ENCODE measurements at places on chromosomes 1 and 21. TPM values are rescaled to one million over a fixed set of nuclear protein-coding genes. Genes with fewer than 3 reads are reported as not detected.

Gene PRKCZ
- 16.2 TPM for total RNA-seq

DNA sequence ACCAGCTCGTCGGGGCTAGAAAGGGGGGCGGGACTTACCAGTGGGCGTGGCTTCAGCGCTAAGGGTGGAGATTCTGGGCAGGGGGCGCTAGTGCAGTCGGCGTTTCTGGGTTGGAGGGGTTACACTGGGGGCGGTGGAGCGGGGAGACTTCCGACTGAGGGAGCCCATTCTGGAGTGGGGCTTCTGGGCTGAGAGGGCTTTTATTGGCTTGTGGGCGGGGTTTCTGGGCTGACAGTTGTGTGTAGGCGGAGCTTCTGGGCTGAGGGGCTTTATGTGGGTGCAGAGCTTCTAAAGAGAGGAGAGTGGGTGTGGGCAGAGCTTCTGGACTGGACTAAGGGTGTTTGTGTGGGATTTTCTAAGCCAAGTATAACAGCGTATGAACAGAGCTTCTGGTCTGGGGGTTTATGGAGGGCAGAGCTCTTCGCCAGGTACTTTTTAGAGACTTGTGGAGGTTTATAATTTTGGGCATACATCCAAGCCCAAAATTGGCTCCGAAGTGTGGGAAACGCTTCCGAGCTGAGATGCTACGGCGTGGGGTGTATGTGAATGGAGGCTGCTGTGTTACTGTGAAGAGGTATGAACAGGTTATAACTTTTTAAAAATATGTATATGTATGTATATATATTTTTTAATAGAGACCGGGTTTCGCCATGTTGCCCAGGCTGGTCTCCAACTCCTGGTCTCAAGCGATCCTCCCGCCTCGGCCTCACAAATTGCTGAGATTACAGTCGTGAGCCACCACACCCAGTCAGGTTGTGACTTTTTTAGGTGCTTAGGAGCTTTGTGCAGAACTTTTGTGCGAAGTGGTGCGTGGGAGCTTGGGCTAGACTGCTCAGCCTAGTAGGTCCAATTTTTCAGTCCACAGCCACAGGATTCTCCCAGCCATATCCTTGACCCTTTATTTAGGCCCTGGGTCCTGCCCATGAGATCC is 825 bp downstream of the TMEM39B start:
- no peak for DNase-seq

Gene MAP10
- 1.1 TPM for total RNA-seq

Gene TNFRSF8
- total RNA-seq: not detected

- no peak for DNase-seq
Observed at GRCh38 chr1:92037400-92037799, 7.6 kb downstream of the EPHX4 start.

DNA sequence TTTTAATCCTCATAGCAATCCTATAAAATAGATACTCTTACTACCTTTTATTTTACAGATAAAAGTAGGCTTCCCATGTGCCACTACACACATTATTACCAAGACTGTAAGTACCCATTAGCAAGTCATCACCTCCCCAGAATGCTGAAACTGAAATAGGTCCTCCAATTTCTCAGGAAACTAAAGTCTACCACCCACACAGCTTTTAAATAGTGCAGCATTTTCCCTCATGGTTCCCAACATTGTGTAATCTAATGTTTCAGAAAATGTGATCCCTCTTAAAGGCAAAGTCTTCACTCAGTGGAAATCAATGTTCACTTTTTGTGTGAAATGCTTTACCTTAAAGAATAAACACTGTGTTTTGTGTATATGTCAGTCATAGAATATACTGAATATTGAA is 356.5 kb downstream of the GPATCH2 start:
- DNase-seq: no peak

DNA sequence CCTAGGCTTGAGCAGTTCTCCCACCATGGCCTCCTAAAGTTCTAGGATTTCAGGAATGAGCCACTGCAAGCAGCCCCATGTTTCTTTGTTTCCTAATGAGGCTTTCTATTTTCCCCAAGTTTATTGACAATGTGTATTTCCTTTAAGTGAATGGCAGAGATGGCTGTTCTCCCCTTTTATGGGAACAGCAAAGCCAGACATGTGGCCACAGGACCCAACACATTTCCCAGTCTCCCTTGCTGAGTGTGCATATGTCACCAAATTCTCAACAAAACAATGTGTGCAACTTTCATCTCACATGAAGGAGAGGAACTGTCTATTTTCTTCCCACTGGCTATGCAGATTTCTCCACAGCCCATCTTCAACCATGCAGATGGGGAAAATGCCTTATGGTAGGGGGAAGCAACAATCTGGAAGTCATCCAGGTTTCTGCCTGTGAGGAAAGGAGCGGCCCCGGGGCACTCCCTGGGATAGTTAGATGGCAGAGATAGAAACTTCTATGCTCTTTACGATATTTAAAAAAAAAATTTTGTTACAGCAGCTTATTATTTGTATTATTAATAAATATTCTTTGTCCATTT is 28.6 kb upstream of the MAP10 start:
- no peak for DNase-seq

DNA sequence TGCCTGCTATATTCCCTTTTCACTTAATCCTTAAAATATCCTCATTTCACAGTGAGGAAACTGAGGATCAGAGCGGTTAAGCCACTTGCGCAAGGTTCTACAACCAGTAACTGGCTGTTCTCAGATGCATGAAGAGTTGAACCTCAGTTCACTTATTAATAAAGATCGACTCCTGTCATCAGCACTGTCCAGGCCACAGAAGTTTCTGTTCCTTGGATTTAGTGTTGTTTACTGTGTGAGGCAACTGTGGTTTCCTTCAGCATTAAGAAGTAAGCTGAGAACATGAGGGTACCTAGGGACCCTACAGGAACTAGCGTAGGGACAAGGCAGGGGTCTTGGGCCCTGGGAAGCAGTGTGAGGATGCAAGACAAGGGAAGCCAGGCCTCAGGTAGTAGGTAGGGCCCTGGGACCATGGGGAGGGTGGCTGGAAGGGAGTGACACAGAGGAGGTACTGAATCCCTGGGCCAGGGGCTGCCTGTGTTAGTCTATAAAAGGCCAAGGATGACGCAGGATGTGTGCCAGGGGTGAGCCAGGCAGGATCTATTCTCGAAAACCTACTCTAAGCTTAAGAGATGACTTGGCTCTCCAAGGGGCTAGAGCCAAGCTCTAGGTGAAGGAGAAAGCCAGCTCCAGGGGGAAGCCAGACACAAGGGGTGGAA is 181.2 kb upstream of the CSF3R start:
- no peak for DNase-seq

- no peak for DNase-seq
Observed at GRCh38 chr1:78095593-78095992, 49.8 kb downstream of the GIPC2 start.

GRCh38 chr1:91684481-91685196 is 184.0 kb downstream of the CDC7 start:
- DNase-seq: no peak

Gene FCRL2
- 0.19 TPM for total RNA-seq

- DNase-seq: no peak
Observed at GRCh38 chr1:172952516-172952915, 98.2 kb downstream of the TNFSF18 start.

All from esophagus squamous epithelium (tissue), 5 donors.